Epithelial cell of esophagus (primary cell): ENCODE measurements at places on chromosomes 7 and 10.

DNA sequence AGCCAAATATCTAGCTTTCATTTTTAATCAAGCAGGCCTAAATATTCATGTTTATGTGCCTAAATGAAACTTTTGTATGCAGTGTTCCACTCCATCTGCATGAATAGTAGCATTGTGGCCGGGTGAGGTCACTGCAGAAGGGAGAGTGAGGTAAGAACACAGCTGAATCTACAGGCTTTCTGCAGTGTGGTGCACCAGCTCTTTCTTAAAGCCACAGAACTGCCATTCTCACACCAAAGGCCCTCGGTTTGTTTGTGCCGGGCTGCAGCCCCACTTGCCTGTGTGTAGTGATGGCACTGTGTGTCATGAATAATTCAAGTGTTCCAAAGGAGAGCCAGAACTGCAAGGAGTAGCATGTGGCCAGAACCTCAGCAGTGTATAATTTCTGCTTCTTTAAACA lies 204.1 kb downstream of the TRIL start:
- peak; percentile 43 for DNase-seq

DNA sequence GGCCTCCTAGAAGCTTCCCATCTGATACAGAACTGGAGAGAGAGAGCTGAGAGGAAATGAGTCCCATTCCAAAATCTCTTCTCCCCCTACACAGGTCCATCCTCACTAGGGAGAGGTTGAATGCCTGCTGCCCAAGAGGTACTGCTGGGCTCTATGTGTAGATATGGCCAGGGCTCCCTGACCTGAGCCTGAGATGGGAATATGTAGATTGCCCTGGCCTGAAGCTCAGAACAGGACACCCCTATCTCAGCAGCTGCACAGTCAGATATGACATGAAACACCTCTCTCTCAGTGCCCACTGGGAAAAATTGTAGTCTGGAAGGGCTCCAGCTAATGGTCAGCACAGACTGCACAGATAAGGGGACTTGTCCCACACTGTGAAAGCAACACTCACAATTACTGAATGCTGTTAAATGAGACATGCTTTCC lies 3.1 kb upstream of the IFIT1B start:
- DNase-seq: no peak

DNA sequence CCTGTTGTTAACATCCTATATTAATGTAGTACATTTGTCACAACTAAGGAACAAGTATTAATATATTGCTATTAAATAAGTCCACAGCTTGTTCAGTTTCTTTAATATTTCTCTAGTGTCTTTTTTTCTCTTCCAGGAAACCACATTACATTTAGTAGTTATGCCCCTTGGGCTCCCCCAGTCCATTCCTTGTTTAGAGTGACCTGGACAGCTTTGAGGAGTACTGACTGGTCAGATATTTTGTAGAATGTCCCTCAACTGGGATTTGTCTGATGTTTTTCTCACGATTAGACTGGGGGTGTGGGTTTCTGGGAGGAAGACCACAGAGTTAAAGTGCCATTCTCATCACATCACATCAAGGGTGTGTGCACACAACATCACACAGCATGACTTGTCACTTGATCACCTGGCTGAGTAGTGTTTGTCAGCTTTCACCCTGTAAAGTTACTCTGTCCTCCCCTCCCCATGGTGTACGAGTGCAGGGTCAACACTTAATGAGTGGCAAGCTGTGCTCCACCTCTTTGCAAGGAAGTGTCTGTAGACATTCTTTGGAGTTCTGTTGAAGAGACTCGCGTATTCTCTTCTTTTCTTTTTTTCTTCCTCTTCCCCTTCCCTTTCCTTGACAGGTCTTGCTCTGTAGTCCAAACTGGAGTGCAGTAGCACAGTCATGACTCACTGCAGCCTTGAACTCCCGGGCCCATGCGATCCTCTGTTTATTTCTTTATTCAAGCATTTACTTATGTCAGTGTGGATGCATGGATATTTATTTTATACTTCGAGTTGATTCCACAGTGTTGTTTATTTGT lies 10.2 kb downstream of the LMTK2 start:
- peak; percentile 59 for DNase-seq

DNA sequence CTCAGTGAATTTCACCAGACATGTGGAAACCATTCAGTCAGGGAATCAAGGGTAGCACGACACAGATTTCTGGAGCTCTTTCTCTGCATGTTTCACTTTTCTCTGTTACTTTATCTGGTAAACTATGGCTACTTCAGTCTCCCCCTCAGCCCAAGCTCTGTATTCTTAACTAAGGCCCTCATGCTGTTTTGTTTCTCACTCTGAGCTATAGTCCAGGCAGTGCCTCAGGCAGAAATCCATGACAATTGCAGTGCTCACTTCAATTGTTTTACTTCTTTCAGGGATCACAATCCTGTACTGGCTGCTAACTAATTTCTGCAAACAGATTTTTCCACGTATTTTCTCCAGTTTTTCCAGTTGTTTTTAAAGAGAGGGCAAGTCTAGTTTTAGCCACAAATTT lies 1599.9 kb upstream of the LRRTM3 start:
- DNase-seq: no peak

DNA sequence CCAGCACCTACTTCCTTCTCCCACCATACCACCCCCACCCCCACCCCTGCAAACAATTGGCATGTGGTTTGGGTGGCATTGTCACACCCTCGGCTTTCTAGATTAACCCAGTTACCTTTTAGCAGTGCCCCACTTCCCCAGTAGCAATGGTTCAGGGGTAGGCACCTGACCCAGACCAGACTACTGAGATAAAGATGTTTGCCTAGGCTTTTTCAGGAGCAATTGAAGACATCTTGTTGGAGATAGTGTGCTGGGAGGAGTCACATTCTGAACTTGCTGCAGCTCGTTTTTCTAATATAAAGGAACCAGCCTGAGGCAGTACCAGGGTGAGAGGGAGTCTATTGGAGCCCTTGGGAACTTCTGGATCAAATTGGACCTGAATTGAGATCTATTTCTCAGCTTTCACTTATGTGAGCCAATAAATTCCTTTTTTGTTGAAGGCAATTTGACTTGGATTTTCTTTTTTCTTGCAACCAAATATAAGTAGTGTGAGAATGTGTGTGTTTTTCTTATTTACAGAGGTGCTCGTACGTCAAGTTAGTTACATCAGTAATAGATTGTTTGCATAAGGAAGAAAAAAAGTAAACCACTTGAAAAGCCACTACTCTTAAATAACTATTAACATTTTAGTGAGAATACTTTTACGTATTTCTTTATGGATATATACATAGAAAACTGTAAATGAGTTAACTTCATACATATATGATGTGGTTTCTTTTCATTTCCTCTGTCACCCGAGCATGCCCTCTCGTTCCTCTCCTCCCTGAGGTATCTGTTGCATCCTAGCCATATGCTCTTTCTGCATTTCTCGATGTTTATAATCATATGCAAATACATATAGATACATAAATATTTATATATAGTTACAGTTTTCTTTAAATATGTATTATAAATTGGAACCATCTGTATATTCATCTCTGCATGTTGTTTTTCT lies 38.0 kb downstream of the RAB18 start:
- DNase-seq: peak; percentile 46

- DNase-seq: peak; percentile 94
These were observed 261.2 kb downstream of the SKIDA1 start for GRCh38 chr10:21264271-21264670.

DNA sequence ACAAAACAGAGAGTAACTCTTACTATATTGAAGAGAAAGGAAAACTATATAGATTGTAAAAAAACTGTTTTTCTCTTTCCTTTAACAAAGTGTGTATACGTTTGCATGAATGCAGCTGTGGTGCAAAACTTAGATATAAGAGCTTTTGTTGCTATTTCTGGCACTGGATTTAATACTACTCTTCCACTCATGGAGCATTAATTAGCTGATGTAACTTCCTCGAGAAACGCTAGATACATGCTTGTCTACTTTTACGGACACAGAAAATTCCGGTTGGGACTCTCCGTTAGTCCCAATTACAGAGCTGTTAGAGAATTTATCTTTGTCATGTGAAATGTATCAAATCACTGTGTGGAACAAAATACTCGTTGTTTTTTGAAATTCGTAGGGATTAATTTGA lies 135.5 kb downstream of the ZNF22 start:
- no peak for DNase-seq

GRCh38 chr7:89500084-89500483 lies 654.2 kb upstream of the STEAP1 start:
- no peak for DNase-seq

GRCh38 chr10:116429288-116429977 lies 1.8 kb downstream of the PNLIPRP3 start:
- peak; percentile 88 for DNase-seq

GRCh38 chr10:66521506-66521905 lies 404.3 kb upstream of the LRRTM3 start:
- DNase-seq: no peak

- DNase-seq: no peak
These were observed 411.6 kb downstream of the PLXNA4 start for GRCh38 chr7:132164558-132165125.

DNA sequence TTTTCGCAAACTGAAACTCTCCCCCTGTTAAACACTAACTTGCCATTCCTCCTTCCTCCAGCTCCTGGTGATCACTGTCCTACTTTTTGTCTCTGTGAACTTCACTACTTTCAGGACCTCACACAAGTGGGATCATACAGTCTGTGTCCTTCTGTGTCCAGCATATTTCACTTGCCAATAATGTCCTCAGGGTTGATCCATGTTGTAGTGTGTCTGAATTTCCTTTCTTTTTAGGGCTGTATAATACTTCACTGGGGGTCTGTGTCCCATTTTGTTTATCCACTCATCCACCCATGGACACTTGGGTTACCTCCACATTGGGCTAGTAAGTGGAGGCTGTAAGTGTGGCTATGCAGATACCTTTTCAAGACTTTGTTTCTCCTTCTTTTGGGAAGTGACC lies 42.7 kb upstream of the GJD4 start:
- no peak for DNase-seq

GRCh38 chr10:23442936-23443335 lies 4.1 kb downstream of the OTUD1 start:
- no peak for DNase-seq

- DNase-seq: no peak
These were observed 257.0 kb downstream of the CREB5 start for GRCh38 chr7:28669330-28669729.

GRCh38 chr10:124509880-124510632 lies 48.4 kb downstream of the LHPP start:
- DNase-seq: no peak

DNA sequence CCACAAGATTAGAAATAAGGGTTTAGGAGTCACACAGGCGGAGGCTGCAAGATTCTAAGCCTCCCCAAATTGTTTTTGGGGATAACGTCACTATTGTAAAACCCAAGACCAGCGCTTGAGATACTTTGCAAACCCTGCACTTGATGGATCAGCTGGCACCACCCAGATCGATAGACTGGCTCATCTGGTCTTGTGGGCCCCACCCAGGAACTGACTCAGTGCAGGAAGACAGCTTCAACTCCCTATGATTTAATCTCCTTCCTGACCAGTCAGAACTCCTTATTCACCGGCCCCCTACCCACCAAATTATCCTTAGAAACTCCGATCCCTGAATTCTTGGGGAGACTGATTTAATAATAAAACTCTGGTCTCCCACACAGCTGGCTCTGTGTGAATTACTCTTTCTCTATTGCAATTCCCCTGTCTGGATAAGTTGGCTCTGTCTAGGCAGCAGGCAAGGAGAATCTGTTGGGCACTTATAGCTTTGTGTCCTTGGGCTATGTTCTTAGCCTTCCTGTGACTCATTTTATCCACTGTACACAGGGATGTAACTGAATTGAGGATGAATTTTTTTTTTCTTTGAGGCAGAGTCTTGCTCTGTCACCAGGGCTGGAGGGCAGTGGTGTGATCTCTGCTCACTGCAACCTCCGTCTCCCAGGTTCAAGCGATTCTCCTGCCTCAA lies 64.4 kb upstream of the CARD11 start:
- peak; percentile 24 for DNase-seq

DNA sequence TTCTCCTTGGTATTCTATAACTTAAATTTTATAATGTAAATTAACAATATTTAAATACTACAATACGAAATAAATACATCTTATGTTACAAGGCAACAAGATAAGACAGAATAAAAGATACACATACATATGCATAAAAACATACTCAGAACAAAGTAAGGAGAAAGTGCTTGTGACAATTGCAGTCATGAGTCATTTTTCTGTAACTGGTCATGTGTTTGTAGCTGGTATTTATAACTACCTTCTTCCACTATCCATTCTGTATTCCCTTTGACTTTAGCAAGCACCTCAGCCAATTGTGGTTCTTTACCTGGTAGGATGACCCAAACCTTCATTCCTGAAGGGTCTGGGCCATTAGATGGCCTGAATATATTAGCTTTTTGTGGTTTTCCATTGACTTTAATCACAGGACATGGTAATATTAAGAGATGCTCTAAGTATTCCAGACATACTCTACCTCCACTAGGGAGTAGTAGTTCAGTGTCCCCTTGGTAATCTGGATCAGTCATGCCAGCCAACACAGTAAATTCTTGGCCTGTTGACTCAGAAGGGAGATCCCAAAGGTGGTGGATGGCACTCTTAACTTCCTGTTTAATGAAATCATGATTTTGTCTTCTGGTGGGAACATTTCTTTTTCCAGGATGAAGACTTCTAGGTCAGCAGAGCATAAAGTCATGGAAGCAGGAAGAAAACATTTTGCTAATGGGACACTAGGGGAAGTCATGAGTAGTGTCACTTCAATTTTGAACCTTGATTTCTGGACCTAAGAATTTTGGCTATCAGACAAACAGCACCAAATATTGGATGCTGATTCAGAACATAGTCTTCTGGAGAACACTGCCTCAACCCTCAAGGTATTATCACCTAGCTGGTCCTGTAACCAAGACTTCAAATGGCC lies 733.7 kb upstream of the IGFBP3 start:
- DNase-seq: peak; percentile 81

DNA sequence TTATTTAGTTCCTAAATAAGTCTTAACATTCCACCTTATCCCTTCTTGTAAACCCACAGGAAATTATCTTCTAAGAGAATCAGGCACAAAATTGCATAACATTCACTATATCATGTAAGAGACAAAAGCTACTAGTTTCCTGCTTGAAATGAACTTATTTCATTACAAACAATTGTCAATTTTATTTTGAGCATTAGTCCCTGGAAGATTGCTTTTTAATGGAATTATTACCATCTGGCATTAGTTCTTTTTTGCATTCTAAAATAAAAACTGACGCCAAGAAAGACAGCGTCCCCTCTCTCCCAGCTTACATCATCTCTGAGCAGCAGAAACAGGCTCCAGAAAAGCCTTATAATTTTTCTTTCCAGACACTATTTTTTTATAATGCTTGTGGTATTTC lies 121.8 kb downstream of the NOC3L start:
- DNase-seq: no peak

DNA sequence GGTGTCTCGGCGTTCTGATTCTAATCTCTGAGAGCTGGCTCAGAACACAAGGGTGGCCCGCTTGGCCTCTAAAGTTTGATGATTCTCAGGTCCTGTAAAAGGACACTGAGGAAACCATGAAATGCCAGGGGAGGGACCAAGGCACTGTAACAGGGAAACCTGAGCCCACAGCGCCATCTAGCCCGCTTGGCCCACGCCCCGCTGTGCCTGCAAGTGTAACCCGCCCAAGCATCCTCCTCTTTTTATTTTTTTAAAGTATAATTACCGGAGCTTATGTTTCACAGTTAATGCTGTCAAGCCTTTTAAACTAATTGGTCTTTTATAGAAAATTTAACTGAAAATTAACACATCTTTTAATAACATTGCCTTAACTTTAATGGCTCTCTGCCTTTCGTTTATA lies 734.7 kb downstream of the KCNMA1 start:
- peak; percentile 51 for DNase-seq
